Fibroblast of pulmonary artery (primary cell): ENCODE measurements at places on chromosomes 2 and 18.

DNA sequence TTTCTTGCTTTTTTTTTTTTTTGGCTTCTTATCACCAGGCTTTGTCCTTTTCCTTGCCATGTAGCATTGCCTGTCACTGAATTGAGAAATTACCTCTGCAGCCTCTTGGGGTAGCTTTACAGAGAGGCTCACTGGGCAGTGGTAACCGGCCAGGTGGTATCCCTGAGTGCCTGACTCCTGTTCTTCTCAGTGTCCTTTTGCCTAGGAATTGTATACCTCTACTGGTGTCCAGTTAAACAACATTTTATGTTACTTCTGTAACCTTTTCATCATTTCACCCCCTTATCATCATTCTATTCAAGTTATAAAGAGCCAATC is 523.9 kb downstream of the BCL11A start:
- DNase-seq, result no peak

DNA sequence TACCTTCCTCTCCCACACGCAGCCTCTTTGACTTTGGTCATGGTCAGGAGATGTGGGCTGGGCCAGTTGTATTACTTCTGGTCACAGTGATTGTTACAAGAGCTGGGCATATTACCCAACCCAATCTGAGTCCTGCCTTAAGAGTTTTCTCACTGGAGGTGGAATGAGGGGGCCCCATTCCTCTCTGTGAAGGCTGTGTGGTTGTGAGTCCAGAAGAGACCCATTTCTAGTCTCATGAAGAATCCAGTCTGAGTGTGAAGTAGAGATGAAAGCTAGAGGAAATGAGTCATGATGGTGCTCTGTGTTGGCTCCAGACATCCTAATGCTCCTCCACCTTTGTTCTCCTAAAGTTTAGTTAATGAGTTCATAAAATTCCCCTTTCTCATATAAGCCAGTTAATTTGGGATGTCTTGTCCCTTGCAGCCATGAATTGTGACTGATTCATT is 50.8 kb upstream of the RASGRP3 start:
- peak; percentile 51 for DNase-seq

DNA sequence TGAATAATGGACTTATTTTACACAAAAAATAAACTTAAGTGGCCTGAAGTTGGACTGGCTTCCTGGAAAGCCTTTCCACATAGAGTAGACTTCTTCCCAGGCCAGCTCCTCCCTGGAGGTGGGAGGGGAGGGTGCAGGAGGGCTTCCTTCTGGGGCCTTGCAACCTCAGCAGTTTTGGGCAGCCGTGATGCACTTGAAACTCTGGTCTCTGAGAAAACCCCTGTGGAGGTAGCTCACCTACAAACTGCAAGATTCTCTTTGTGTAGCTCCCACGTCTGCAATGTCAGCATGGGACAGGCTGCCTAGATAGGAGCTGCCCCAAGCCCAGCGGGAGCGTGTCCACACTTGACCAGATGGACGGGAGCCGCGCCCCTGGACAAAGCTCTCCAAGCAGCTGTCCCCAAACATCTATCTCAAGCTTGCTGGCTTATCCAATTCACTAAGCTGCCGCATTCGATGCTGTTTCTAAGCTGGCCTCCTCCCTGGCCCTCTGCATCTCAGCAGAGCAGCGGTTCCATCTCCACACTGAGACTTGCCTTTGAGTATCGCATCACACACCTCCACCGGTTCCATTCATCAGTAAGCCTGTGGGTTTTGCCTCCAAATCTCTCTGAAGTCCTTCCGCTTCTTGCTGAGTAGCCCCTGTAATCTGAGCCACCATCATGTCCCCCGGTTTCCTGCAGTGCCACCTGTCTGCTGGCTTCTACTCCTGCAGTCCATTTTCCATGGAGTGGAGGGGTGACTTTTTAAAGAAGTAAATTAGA is 1.6 kb upstream of the LPIN1 start:
- peak; percentile 42 for DNase-seq

GRCh38 chr2:27264253-27264752 is 1.5 kb upstream of the SLC30A3 start:
- DNase-seq, result no peak
